ENCODE measurements at places on chromosomes 4 and X.

- DNase-seq, result no peak
Observed at GRCh38 chrX:2828344-2828958, at the start of gene GYG2. Gene GYG2, plus strand, starts transcription at chrX:2828930. Its CDS starts 1,259 bp downstream, at chrX:2830189.

DNA sequence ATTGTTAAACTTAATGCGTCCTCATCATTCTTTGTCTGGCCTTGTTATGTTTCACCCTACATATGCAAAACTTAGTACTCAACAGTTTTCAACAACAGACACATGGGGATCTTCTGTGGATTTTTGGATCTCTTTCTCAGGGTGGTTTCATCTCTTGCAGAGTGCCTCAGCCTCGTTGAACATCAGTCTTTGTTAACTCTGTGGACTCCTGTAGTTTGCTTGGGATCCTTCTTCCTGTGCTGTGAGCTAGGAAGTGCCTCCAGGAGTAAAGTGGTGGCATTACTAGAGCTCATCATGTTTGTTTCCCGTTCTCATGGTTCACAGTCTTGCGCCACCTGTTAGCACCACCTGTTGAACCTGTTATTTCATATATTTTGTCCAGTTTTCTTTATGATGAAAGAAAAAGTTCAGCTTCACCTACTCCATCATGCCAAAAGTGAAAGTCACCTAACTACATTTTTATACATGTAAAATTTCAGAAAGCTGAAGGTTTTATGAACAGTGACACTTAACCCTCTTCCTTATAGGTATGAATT, 27.5 kb upstream of the NDUFC1 start:
- DNase-seq, result no peak

GRCh38 chr4:112560084-112560483, 44.1 kb upstream of the NEUROG2 start:
- no peak for DNase-seq

GRCh38 chrX:30893206-30893605, 4.2 kb upstream of the TAB3 start:
- DNase-seq, result no peak

DNA sequence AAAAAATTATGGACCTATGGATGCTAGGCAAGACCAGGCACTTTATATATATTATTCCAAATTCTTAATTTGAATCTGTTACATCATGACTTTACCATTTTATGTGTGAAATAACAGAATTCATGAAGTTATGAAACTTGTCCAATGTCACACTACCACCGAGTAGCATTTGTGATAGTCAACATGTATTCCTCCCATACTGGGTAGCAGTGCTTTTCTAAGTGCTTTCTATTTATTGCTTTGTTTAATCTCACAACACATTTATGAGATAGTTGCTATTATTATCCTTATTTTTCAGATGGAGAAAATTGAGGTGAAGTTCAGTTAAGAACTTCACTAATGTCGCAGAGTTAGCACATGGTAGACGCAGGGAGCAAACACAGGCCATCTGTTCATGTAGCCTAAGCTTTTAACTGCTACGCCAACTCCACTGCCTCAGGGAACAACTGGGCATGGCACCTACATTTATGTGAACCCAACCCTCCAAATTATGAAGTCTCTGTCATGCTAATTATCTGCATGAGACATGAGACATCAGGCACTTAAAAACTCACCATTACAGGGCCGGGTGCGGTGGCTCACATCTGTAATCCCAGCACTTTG, 20.8 kb downstream of the GUCY1A1 start:
- no peak for DNase-seq

DNA sequence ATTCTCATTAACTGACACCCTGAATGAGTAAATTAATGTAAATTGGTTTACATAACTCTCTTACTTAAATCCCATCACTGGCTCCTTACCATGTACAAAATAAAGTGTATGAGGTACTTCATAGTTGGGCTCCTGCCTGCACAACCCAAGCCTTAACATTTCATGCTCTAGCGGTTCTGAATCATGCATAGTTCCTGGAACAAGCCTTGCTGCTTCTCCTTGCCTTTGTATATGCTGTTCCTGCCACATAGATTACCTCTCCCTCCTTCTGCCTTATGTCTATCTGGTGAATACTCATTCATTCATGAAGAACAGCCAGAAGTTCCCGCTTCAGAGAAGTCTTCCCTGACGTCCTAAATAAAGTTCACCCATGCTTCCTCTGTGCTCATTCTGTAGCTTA, 594.7 kb downstream of the SMARCA1 start:
- no peak for DNase-seq

DNA sequence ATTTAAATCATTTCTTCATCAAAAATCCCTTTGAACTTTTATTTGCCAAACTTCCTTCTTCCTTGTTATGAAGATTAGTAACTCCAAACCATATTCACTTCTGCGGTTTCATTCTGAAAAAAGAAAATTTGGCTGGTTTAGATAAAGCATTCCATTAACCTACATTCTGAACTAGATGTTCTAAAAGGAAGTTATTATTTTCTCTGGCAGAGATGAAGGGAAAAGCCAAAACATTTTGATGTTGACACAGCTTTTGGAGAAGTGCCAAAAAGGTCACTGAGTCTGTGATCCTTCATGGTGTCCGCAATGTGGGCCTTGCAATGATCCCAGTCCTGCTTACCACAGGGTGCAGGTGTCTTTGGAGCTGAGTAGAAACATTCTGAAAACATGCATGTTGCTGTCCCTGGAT, 36.0 kb downstream of the CXCL8 start:
- DNase-seq, result no peak

GRCh38 chrX:74009041-74009440, 294.9 kb upstream of the ZCCHC13 start:
- DNase-seq, result no peak

GRCh38 chr4:153520801-153521329, 54.7 kb downstream of the TMEM131L start:
- DNase-seq, result no peak

GRCh38 chr4:61443813-61444510, 243.8 kb downstream of the ADGRL3 start:
- DNase-seq, result no peak

DNA sequence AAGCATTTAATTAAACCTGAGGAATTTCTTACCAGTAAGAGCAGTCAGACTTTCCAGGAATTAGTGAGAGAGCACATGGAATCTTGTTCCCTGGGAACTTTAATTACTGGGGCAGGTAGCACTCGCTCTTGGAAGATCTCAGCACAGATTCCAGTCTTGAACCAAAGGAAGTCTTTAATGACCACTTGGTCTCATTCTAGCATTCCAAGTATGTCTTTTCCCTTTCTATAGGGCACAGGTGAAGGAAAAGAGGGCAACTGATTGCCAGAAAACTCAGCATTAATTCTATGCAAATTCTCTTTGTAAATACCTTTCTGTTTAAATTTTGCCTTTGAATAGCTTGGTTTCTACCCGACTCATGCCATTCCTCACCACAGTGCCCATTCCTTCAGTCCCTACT, 236.6 kb downstream of the LDB2 start:
- DNase-seq, result no peak

DNA sequence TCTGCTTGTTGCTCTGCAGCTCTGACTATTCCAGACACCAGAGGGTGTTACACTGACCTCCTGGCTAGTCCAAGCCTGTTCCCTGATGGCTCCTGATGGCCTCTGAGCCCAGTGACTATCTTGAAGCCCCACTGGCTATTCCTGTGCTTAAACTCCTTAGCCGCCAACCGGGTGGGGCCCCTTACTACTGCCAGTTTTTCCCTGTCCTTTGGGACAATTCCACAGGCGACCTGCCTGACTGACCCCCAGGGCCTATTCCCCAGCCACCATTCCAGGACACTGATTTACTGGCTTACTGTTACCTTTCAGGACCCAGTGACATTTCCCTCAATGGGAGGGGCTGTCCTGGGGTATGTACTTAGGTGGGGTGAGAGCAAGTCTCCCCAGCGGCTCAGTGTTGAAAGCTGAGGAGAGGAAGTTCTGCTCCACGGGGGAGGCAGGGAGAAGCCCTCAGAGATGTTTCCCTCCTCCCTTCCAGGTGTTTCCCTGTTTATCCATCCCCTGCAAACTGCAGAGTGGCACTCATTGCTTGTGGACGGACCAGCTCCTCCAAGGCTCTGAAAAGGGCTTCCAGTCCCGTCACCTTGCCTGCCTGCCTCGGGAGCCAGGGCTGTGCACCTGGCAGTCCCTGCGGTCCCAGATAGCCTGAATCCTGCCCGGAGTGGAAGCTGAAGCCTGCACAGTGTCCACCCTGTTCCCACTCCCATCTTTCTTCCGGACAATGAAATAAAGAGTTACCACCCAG, 4.0 kb downstream of the TIMP1 start:
- DNase-seq, result no peak

GRCh38 chr4:3413217-3413671, 28.5 kb upstream of the HGFAC start:
- no peak for DNase-seq

DNA sequence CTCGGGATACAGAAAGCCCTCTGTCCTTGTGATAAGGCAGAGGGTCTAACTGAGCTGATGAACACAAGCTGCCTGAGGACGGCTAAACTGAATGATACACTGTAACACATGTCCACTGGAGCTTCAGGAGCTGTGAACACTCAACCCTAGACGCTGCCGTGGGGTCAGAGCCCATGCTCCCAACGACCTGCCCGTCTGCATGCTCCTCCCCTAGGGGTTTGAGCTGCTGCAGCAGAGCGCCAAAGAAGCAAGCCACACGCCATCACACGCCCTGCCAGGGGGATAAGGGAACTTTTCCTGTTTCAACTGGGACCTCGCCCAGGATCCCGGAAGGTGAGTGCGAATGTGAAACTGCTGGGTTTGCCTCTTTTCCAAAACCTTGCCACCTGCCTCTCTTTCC, 361.8 kb downstream of the FAT4 start:
- DNase-seq, result no peak

GRCh38 chr4:87979810-87980209, 4.3 kb downstream of the SPP1 start:
- DNase-seq, result no peak

- DNase-seq, result no peak
Observed at GRCh38 chr4:173991814-173992213, 291.7 kb downstream of the FBXO8 start.

GRCh38 chr4:6047130-6047673, 29.0 kb upstream of the C4orf50 start:
- no peak for DNase-seq

- no peak for DNase-seq
Observed at GRCh38 chr4:23747281-23747735, 142.5 kb downstream of the PPARGC1A start.

GRCh38 chrX:136220540-136220939, 30.7 kb downstream of the MAP7D3 start:
- no peak for DNase-seq

- no peak for DNase-seq
Observed at GRCh38 chrX:65928522-65928921, 111.4 kb downstream of the VSIG4 start.

- DNase-seq, result no peak
Observed at GRCh38 chr4:7769396-7770223, 170.1 kb downstream of the AFAP1 start.

DNA sequence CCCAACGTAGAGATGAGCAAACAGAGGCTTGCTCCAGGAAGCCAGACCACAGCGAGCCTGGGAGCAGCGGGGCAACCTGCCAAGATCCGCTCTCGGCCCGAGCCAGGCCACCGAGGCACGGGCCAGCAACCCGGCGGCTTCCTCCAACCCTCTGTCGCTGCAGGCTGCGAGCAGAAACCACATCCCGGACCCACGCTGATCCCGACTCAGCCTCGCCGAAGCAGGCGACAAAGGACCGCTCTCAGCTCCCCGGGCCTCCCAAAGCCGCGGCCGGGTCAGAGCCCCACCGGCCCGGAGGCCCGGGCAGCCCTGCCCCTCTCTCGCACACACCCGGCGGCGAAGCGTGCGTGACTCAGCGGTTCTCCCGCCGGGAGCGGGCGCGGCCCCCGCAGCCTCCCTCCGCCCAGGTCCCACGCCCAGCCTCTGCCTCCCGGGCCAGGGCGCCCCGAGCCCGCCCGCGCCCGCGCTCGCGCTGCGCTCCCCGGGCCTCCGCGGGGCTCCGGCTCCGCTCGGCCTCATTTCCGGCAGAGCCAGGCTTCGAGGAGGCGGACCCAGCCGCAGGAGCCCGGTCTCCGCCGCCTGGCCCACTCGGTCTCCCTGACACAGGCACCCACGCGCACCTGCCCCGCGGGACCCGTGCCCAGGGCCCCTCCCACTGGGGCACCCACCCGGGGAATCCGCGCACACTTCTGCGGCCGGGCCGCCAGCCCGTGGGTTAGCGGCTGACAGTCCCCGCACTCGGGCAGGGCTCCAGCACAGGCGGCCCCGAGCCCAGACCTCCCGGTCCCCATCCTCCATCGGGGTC, 1.7 kb downstream of the PPP2R2C start:
- DNase-seq, result no peak

GRCh38 chr4:128682942-128683666, 126.4 kb upstream of the JADE1 start:
- DNase-seq, result no peak

GRCh38 chr4:55251342-55251741, 94.7 kb upstream of the SRD5A3 start:
- DNase-seq, result no peak

DNA sequence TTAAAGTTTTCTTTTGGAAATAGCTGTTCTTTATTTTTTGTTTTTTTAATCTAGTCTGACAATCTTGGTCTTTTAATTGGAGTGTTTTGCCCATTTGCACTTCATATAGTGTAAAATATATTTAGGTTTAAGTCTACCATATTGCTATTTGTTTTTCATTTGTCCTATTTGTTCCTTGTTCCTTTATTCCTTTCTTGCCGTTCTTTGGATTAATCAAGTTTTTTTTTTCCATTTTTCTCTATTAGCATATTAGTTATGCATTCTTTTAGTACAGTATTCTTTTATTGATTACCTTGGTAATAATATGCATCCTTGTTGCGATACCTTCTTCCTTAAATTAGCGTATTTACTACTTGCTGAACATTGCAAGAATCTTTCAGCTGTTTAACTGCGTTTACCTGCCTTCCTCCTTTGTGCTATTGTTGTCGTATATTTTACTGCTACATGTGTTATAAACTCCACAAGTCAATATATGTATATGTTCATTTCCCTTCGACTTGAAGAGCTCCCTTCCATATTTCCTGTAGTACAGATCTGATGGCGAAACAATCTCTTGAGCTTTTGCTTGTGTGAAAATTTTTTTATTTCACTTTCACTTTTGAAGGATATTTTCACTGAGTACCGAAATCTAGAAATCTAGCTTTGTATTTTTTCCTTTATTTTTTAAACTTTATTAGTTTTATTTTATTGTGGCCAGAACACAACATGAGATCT, 23.9 kb upstream of the RNF212 start:
- DNase-seq, result peak; percentile 52

GRCh38 chrX:147846676-147847075, 65.0 kb upstream of the FMR1 start:
- no peak for DNase-seq

- DNase-seq, result no peak
Observed at GRCh38 chr4:84535901-84536300, 36.8 kb upstream of the NKX6-1 start.

DNA sequence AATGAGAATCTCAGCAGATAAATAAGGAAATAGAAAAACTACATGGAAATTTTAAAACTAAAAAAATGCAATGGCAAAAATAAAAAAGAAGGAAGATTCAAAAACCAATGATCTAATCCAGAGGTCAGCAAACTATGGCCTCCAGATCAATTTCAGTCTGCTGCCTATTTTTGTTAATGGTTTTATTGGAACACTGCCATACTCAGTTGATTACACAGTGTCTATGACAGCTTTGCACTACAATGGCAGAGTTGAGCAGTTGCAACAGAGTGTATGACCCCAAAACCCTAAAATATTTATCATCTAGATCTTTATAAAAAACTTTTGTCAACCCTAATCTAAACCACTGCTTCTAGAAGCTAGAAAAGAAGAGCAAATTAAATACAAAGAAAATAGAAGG, 170.3 kb downstream of the RAB28 start:
- DNase-seq, result no peak
